Eye (tissue), 1 donor: ENCODE measurements at places on chromosomes 11 and 22.

- DNase-seq, result peak; percentile 78
Measured at GRCh38 chr11:59680287-59681154, 11.7 kb upstream of the PATL1 start.

- no peak for DNase-seq
Measured at GRCh38 chr11:129709801-129710398, 105.7 kb upstream of the TMEM45B start.

GRCh38 chr11:132263875-132264274 lies 893.5 kb downstream of the NTM start:
- DNase-seq, result no peak

- no peak for DNase-seq
Measured at GRCh38 chr22:20573176-20573832, 65.9 kb downstream of the MED15 start.

DNA sequence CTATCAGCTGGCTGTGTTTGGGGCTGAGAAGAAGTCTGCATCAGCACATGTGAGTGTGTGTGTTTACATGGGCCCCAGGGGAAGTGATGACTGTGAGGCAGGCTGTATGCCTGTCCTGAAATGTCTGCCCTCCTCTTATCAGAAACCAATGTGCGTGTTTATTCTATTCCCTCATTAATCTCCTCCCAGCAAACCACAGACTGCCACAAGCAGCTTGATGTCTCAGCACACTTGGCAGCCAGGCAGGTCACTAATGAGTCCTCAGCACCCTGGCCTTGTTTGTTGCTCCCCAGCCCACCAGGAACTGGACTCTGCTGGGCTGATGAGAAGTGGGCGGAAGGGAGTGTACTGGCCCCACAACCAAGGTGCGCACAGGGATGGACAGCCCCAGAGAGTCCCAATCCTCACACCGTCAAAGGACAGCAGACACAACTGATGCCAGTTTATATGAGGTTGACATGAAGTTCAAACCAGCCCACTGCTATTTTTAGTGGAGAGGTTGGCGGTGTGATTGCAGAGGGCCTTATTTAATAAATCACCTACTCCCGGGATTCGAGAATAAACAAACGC lies 225.8 kb downstream of the ETS1 start:
- peak; percentile 26 for DNase-seq

DNA sequence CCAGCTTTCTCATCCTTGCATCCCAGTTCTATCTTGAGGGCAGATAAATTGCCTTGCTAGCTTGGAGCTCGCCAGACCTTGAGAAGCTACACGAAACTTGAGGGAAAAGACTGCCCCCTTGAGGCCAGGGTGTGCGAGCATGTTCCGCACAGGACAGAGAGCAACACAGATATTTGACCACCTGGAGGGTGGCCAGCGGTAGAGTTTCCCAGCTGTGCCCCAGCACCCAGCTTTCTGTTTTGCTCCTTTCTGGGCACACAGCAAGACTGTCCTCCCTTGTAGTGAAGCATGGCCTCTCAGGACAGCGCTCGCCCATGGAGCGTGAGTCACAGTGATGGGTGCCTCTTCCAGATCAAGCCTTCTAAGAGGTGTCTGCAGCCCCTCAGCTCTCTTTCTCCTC lies 23.5 kb downstream of the SPATA19 start:
- DNase-seq, result peak; percentile 91

DNA sequence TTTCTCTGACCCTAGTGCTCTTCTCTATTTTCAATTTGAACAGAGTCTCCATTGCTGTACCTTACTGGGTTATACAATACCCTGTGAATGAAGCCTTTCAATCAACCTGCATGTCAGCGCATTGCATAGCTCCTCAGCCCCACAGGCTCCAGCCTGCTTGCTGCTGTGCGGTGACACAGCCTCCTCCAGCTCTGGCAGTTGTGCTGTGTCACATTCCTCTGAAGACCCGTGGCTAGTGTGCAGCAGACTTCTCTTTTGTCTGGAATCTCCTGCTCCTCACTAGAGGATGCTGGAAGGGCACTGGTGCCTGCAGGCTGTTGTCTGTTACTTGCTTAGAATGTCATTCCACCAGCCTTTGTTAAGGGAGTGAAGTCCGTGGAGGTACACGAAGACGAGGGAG lies 390.1 kb upstream of the B3GAT1 start:
- DNase-seq, result peak; percentile 82

- no peak for DNase-seq
Measured at GRCh38 chr11:72724021-72724551, 28.1 kb downstream of the ARAP1 start.

DNA sequence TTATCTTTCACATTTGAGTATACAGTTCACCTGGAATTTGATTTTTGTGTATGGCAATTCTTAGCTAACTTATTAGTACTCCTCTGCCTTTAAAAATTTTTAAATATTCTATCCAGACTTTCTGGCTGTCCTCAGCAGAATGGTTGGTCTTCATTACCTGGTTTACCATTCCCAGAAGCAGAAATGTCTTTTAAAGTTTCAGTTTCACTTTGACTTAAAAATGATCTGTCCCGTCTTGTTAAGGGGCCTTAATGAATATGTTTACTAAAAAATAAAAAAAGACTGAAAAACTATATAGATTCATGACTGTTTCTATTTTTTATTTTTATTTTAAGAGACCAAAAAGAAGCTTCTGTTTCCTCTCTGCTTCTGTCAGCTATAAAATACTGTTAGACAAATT lies 70.5 kb upstream of the TNRC6B start:
- no peak for DNase-seq

DNA sequence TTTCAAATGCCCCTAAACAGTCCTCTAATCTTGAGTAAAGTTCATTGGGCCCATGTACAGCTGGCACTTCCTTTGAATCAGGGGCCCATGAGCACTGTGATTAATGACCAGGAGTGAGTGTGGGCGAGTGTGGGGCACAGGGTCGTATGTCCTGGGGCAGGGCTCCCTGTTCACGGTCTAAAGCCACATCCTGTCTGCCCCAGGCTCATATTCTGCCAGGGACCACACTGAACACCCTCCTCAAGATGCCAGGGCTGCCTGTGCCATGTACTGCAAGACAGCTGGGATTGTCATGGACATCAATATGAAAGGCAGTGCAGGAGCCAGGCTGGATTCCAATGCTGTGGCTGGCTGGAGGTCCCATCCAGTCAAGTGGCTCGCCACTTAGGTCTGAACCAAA lies 130.5 kb downstream of the KIRREL3 start:
- no peak for DNase-seq

- no peak for DNase-seq
Measured at GRCh38 chr11:33062137-33062536, 22.8 kb downstream of the TCP11L1 start.

GRCh38 chr11:65559951-65560537 lies 1.9 kb upstream of the LTBP3 start:
- peak; percentile 38 for DNase-seq

- DNase-seq, result no peak
Measured at GRCh38 chr11:118621784-118622375, 14.5 kb downstream of the PHLDB1 start.

GRCh38 chr11:46247659-46248058 lies 29.8 kb upstream of the CREB3L1 start:
- no peak for DNase-seq

- DNase-seq, result no peak
Measured at GRCh38 chr22:32476281-32477195, 1.9 kb downstream of the FBXO7 start.

DNA sequence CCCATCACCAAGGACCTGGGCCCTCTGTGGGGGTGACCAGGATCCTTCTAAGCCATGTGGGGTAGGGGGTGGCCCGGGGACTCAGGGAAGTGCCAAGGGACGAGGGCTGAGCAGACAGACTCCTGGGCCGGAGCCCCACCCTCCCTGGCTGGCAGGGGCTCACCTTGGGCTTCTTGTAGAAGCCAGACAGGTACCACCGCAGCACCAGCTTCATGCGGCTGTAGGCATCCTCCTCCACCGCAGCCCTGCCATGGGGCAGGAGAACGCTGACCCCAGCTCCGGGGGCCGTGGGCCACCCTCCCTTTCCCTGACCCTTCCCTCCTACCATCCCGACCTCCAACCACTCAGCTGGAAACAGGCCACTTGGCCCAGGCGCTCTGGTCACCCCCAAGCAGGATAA lies 45.9 kb upstream of the CARS1 start:
- DNase-seq, result no peak

GRCh38 chr11:126354631-126355323 lies 709 bp upstream of the ST3GAL4 start:
- DNase-seq, result peak; percentile 31

- no peak for DNase-seq
Measured at GRCh38 chr11:35798983-35799382, 136.4 kb downstream of the TRIM44 start.

DNA sequence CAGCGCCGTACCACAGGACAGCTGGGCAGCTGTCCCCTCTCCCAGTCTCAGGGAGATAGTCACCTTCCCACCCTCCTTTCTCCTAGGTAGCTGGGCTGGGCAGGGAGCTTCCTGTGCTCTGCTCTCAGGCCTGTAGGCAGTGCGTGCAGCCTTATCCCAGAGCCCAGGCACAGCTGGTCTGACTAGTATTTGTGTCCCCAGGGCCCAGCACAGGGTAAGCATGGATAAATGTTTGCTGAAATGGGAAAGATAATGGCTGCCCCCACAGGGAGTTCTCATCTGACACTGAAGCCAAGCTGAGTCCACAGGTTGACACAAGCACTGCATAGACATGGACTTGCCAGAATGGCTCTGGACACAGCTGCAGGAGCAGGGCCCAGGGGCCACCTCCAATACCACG lies 9.8 kb downstream of the SLC15A3 start:
- peak; percentile 77 for DNase-seq

GRCh38 chr22:28245579-28246224 lies 326.6 kb upstream of the PITPNB start:
- DNase-seq, result no peak
